ENCODE measurements at places on chromosomes 7 and 10. TPM values are rescaled to one million over a fixed set of nuclear protein-coding genes. Genes with fewer than 3 reads are reported as not detected.

Gene TWNK
- total RNA-seq = 10.5 TPM

Gene LIPK
- total RNA-seq = not detected

Gene C7orf57
- total RNA-seq = not detected

Gene CPSF4
- 40.5 TPM for total RNA-seq

Gene SVOPL
- total RNA-seq = not detected

Gene WNT2
- 0.41 TPM for total RNA-seq

Gene PLOD3
- 73.0 TPM for total RNA-seq

Gene SOSTDC1
- total RNA-seq = 0.18 TPM

All from endothelial cell (in vitro differentiated cells).